ENCODE measurements at places on chromosomes 6 and 20.

DNA sequence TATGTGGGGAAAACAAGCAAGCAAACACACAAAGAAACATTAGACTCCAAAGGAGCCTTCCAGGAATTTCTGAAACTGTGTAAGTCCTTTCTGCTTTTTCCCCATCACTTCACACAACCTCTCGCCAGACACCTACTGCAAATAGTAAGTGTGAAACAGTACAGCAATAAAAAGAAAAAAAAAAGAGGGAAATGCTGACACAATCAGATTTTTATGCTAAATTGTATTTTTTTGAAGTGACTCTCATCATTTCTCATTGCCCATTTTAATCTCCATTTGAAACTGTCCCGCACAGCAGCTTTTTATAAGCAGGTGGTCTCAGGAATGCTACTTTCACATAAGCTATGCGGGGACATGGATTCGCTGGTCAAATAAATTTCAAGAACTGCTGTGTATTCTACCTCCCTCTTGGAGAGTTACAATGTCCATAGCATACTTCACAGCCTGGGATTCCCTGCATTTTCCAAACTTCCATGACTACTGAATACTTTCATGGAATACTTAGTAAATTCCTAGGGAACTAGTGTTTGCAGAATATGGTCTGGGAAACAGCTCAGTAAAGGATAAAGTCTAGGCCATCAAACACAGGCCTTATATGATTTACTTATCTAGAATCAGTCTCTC lies 139.9 kb upstream of the TSHZ2 start:
- no peak for DNase-seq

- no peak for DNase-seq
These were observed 75.4 kb downstream of the BTBD9 start for GRCh38 chr6:38564301-38564700.

GRCh38 chr20:9093218-9093957 lies 24.5 kb downstream of the PLCB4 start:
- no peak for DNase-seq

- DNase-seq, result peak; percentile 86
These were observed 191.2 kb upstream of the PREP start for GRCh38 chr6:105593805-105594671.

- peak; percentile 52 for DNase-seq
These were observed 951 bp downstream of the NRSN2 start for GRCh38 chr20:347640-348484.

- no peak for DNase-seq
These were observed 104.4 kb upstream of the TAB2 start for GRCh38 chr6:149212892-149213801.

GRCh38 chr6:27777126-27777525 lies 135.1 kb downstream of the OR2B2 start:
- DNase-seq, result no peak

GRCh38 chr6:164195278-164195941 lies 780.9 kb downstream of the QKI start:
- no peak for DNase-seq

Measured in cerebellar nuclear complex (tissue), 1 donor.